ENCODE measurements at places on chromosomes 1 and 21. TPM values are rescaled to one million over a fixed set of nuclear protein-coding genes. Genes with fewer than 3 reads are reported as not detected.

The NPL gene
- total RNA-seq: 0.63 TPM

The KCNJ9 gene
- total RNA-seq: not detected

The ASPM gene
- total RNA-seq: 17.6 TPM

The SH2D1B gene
- 0.10 TPM for total RNA-seq

The SLAMF7 gene
- 1.0 TPM for total RNA-seq

The HSPA6 gene
- 7.1 TPM for total RNA-seq
